ENCODE measurements at places on chromosomes 16 and 17.

GRCh38 chr17:27816946-27817345 is 16.6 kb upstream of the NOS2 start:
- DNase-seq = no peak

GRCh38 chr16:12651765-12652512 is 151.7 kb downstream of the CPPED1 start:
- DNase-seq = no peak

- DNase-seq = peak; percentile 12
These were observed 537 bp downstream of the SLC35B1 start for GRCh38 chr17:49707246-49707607.

DNA sequence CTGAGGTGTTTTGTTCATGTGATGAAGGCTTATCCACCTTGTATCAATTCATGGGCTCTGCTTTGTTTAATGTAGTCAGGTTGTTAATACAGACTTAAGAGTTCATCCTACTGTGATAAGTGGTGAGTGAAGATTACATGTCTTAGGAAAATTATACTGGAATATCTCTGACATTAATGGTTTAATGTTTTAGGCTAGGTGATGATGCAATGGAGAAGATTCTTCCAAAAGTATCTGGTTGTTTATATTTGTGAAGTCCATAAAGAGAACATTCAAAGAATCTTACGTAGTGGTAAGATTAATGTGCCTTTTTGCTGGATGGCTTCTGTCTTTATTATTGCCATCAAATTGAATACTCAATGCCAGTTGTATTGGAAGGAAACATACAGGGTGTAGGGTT is 236.4 kb downstream of the BCAS3 start:
- no peak for DNase-seq

- DNase-seq = no peak
These were observed 157.3 kb downstream of the AATF start for GRCh38 chr17:37106049-37106448.

- no peak for DNase-seq
These were observed 5.2 kb downstream of the AHSP start for GRCh38 chr16:31532896-31533295.

- DNase-seq = no peak
These were observed 30.1 kb downstream of the IFT140 start for GRCh38 chr16:1581804-1582203.

DNA sequence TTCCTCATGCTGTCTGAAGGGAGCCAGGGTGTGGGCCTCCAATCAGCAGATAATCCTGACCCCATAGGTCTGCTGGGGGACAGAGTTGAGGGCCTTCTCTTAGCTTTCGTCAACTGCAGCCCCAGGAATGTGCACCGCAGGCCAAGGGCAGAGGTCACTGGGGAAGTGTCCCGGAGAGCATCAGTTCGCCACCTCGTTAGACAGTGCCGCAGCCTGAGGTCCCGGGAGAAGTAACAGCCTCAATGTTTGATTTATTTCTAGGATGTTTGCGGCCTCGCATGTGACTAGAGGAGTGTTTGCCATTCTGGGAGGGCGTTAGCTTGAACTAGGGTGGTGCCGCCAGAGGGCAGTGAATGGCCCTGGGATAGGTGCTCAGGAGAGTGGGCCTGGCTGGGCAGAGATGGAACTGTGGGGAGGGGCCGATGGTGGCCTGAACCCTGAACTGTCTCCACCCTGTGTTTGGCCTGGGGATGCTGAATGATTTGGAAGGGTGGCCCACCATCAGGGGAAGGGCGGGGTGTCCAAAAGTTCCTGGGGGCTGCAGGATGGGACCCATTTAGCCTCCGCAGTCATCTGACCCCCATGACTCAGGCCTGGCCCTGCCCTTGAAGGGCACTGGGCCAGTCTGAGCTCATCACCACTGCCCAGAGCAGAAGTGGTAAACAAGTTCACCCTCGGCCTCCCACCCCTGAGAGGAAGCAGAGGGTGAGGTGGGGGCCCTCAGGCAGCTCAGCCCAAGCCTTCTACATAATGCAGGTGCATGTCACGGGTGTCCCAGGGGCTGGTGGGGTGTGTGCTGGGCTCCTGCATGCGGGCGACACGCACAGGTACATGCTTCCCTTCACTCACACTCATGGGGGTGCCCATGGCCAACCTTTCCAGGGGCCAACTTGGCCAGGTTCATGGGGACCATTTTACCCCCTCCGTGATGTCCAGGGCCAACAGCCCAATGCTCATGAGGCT is 12.4 kb upstream of the TAC4 start:
- no peak for DNase-seq

DNA sequence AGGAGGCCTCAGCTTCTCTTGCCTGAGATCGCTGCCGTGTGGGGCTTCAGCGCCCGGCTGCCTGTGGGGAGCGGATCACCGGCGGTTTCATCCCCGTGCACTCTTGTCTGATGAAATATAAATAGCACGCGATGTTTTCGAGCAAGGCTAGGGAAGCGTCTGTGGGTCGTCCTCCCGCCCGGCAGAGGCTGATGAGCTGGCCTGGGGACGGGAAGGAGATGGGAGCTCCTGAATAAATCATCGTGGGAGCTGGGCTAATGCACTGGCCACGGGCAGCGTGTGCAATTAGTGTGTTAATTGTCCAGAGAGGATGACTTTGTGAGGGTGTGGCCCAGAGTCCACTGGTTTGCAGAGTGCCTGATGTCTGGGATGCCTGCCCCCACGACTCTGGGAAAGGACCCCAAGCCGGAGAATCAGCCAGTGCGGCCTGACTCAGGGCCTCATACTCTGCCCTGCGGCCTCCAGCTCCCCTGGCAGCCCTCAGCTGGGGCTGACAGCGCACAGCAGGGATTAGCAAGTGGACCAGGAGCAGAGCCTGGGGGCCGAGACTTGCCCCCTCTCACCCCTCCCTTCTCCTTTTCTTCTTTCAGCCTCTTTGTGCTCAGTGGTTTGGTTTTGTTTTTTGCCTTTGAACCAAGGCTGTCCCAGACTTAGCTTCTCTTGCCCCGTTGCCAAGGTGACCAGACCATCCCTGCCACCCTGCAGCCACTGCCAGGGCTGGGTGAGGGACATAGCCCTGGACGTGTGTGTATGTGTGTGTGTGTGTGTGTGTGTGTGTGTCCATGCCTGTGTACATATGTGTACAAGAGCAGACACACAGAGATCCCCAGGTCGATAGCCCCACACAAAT is 21.4 kb downstream of the KCNJ12 start:
- peak; percentile 56 for DNase-seq

DNA sequence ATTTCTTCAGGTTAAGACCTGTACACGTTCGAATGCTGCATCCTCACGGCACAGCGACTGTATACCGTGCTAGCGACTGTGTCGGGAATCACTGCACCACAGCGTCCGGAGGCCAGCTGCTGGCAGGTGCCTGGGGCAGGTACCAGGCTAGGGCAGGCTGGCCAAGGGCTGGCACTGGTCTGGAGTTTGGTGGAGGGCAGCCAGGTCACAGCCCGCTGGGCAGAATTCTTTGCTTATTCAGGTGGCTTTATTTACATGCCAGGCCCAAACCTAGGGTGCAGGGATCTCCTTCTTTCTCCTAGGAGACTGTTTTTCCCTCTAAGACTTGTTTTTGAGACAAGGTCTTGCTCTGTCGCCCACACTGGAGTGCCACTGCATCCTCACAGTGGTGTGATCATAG is 37.9 kb downstream of the COTL1 start:
- DNase-seq = no peak

DNA sequence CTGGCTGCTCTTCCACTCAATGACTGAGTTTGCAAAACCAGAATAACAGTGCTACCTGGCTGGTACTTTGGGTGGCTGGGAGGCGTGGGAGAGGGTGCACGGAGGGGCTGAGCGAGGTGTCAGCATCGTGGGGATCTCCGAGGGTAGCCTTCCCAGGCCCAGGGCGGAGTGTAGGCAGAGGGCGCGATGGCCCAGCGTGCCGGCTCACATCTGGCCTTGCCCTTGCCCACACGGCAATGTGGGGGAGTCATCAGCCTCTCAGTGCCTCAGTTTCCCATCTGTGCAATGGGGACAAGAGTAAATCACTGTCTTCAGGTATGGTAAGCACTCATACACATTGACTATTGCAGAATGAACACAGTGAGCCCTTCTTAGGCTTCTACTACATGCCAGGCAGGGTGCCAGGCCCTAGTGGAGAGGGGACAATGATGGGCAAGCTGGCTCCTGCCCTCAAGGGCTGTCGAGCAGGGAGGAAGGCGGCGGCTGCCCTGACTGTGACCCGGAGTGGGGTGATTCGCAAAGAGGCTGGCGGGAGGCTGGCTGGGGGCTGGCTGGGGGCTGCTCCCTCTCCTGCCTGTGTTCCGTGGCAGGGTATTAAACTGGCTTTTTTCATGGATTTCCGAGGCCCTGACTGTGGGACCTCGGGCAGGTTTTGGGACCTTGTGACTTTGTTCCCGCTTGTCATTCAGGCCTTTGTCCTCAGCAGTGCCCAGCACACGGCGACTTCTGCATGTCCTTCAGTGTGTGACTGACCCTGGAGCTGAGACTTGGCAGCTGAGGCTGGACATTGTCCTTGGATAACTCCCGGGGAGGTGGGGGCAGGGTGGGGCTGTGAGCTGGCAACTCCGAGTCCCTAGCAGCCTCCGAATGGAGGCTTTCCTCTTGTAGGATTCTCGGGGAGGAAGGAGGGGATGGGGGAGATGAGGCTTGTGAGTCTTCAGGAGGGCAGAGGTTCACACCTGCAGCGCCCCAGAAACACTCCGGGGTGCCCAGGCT is 243.1 kb downstream of the SEC14L1 start:
- no peak for DNase-seq

- DNase-seq = no peak
These were observed 47.7 kb upstream of the MEAK7 start for GRCh38 chr16:84552135-84552534.

DNA sequence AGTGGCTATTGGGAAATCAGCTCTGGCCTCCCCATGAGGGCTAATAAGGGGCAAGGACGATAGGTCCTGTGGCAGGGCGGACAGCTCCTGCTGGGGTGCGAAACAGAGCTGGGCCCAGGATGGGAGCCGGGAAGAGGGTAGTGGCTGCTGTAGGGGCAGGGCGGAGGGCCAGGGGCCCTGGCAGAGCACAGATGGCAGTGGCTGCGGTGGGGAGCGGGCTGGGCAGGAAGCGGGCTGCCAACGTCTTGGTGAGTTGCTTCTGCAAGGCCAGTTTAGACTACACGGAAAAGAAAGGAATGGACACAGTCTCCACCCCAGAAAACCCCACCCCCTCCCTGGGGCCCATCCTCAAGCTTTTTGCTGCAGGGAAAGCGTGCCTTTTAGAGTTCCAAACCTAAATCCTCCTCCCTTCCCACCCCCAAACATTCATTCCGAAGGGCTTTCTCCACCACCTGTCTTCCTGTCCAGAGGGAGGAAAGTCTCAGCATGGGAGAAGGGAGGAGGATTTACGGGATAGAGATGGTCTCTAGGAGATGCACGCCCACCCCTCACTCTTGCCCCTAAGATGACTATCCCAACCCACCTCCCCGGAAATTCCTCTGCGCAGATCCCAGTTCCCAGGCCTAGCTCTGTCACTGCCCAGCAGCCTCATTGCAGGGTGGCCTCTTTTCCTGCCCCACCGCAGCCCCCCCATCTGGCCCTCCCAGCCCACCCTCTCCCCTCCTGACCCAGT is 7.1 kb downstream of the NKIRAS2 start:
- DNase-seq = no peak

DNA sequence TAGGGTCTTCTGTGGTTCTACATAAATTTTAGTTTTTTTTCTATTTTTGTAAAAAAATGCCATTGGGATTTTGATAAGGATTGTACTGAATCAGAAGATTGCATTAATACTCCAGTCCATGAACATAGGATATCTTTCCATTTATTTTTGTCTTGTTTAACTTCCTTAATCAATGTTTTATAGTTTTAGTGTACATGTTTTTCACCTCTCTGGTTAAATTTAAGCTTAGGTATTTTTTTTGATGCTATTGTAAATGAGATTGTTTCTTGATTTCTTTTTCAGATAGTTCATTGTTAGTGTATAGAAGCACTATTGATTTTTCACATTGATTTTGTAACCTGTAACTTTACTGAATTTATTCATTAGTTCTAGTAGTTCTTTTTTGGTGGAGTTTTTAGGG is 35.4 kb downstream of the ITGAM start:
- no peak for DNase-seq

- DNase-seq = no peak
These were observed 21.5 kb downstream of the TRAP1 start for GRCh38 chr16:3695610-3696369.

Data from EL (cell line).